ENCODE measurements at places on chromosomes 12 and 14.

- DNase-seq = no peak
Observed at GRCh38 chr14:92973261-92973797, 50.4 kb downstream of the CHGA start.

DNA sequence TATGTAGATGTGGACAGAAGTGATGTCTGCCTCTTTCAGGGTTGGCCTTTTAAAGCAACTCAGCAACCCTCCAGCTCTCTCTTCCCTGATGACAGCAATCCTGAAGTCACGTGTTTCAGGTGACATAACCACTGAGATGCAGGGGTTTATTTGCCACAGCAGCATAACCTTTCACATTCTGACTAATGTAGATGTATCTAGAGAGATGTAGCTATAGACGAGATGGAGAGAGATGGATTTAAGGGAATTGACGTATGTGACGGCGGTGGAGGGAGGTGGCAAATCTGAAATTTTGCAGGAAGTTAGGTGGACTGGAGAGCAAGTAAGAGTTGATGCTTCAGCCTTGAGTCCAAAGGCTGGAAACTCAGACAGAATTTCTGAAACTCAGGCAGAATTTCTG lies 126.0 kb downstream of the ZFP36L1 start:
- DNase-seq = no peak

DNA sequence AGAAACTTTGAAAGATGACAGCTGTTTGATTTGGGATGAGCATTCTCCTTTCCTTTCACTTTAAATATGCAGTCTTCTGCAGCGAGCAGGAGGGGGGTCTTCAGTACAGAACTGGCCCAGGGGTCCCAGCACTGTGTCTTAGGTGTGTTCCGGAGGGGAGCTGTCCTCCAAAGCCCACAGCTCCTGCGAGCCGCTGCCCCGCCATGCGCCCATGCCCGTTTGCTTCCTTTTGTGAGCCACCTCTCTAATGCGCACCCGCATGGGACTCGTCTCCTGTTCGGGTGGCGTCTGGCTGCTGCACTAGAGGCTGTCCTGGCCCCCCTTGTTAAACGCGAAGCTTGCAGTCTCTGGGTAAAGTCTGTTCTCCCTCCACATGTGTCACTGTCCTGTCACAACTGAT lies 48.4 kb upstream of the ASPG start:
- DNase-seq = no peak

DNA sequence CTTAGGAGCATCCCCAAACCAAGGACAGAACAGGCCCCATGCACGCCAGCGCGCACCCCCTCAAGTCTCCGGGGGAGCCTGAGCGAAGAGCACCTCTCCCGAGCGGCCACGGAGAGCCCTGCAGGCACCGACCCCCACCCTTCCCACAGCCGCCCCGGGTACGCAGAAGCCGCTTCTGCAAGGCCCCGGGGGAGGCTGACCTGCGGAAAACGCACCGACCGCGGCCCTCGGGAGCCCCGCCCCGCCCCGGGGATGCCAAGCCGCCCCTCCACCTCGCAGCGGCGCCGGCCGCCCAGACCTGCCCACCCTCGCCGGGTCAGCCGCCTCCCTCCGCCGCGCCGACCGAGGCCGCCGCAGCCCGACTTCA lies 385 bp downstream of the CAPRIN2 start:
- no peak for DNase-seq

- DNase-seq = no peak
Observed at GRCh38 chr12:57547288-57548012, 458 bp upstream of the DCTN2 start.

DNA sequence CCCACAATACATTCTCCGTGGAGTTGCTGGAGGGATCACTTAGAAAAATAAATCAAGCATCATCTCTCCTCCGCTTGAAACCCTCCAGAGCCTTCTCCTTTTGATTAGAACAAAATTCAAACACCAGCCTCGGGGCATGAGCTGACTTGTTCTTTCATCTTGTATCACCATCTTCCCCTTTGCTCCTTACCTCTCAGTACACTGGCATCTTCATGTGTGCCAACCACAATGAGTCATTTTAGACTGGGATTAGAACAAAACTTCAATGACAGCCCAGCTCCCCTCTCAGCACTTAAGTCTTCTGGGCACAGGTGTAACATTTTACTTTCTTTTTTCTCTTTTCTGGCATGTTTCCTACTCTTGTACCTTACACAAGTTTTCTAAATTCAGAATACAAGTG lies 1159.2 kb upstream of the TMEM132C start:
- no peak for DNase-seq

GRCh38 chr14:53346988-53347387 lies 193.9 kb upstream of the DDHD1 start:
- no peak for DNase-seq

- DNase-seq = no peak
Observed at GRCh38 chr12:104182144-104182543, 33.4 kb upstream of the TXNRD1 start.

GRCh38 chr12:27779416-27779919 lies 565 bp upstream of the KLHL42 start:
- DNase-seq = no peak

GRCh38 chr12:112794721-112795486 lies 3.4 kb downstream of the RPH3A start:
- DNase-seq = no peak

Measured in activated effector memory CD4-positive, alpha-beta T cell treated with Interleukin-2 at 50 U/mL for 16 hours (primary cell).